NCI-H1930 (cell line): ENCODE measurements at places on chromosomes 5 and 9.

- DNase-seq: no peak
Measured at GRCh38 chr9:93045521-93045920, 13.0 kb upstream of the SUSD3 start.

DNA sequence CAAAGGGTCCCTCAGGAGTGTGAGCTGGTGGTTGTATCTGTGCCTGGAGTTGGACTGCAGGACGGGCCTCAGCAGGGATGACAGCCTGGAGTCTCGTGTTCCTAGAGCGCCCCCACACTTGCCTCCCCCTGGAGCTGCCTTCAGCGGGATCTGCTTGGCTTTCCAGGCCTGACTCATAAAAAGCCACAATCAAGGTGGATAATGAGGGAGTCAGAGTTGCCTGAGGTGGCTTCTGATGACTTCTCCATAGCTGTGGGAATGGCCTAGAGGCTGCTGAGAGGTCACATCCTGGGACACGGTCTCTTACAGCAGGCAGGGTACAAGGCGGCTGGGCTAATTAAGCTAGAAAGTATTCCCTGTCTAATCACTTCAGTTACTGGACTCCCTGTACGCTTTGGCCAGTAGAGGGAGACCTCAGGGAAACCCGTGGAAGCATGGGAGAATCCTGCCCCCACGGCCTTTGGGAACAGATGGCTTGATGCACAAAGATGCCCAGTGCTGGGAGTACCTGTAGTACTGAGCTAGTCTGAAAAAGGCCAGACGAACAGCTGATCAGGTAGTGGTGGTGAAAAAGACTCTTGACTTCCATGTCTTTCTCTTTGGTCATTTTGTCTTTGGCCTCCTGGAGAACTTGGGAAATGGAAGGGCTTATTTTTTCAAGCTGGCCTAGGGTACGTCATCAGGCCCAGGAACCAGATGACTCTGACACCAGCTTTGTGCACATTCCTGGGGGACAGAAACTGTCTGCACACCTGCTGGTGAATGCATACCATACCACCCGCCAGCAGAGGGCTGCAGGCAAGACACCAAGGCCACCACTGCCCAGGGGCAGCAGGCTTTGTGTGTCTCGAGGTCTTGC lies 16.1 kb upstream of the FRRS1L start:
- DNase-seq: peak; percentile 21

GRCh38 chr5:176296-176823 lies 14.9 kb upstream of the LRRC14B start:
- DNase-seq: no peak

- no peak for DNase-seq
Measured at GRCh38 chr5:149036970-149037369, 25.9 kb downstream of the SH3TC2 start.

- DNase-seq: no peak
Measured at GRCh38 chr5:14501353-14502293, 80.0 kb upstream of the OTULINL start.

GRCh38 chr5:31783731-31784130 lies 144.8 kb downstream of the PDZD2 start:
- no peak for DNase-seq
